ENCODE measurements at places on chromosomes 1 and 21.

DNA sequence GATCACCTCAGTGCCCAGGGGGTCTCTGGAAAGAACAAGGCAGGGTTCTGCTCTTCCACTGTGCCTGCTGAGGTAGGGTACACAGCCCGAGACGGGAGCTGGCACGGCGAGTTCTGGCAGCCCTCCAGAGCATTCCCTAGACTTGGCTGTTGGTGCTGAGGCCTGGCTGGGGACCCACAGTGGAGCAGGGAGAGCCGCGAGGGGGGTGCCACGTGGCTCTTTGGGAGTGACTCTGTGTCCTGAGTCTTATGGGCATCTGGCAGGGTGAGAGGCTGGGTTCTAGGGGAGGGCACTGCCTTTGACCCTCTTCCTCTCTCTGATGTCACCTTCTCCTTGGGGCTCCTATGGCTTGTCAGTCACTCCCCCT is 336.4 kb downstream of the CAMTA1 start:
- no peak for DNase-seq

DNA sequence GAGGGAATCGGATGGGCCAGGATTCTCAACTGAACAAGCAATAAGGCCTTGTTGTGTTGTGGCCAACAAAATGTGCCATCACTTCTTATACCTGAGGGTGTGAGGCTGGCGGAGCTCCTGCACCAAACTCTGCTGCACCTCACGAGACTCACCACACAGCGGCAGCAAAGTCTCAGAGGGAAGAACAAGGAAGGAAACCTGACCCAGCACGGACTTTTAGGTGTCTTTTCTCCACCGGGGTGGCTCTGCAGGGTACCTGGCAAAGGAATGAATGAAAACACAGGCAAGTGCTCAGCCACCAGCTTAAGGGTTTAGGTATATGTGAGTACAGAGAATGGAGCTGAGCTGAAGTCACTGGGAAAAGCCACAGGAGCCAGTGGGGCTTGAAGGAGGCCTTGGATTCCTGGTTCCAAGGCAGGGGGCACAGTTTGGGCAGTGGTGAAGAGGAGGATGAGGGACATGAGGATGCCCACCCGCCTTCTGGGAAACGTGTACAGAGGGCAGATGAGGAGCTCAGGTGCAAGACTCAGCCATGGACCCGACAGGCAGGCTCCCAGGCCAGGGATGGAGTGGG is 31.1 kb upstream of the HSD3B1 start:
- DNase-seq = peak; percentile 15

GRCh38 chr1:157288996-157289395 is 150.8 kb upstream of the ETV3 start:
- no peak for DNase-seq

DNA sequence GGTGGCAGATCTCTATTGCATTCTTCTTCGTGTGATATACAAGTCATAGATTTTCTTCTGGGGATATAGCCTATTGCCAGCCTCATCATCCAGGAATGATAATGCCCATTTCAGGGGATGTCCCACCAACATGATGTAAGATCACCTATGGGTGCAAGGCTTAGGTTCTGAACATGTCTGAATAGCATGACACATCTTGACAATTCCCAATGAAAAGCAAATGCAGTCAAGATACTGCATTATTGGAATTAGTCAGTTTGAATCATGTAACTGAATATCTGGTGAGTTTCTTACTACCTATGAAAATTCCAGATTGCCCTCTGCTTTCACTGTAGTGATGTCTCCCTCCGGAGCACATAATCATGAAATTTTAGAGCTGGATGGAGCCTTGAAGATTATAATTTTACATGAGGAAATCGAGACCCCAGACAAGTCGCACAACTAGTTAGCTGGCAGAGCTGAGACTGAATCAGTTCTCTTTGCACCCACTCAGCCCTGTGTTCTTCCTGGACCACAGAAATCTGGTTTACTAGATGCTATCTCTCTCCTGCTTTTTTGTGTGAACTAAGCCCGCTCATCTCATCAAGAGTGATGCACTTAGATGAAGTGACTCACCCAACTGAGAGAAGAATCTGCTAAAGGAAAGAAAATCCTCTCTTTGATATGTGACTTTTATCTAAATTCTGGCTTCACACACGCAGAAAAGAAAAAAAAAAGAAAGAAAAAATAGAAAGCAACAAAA is 65.0 kb downstream of the WDR64 start:
- no peak for DNase-seq

- DNase-seq = no peak
Measured at GRCh38 chr1:9710037-9710436, 58.5 kb downstream of the PIK3CD start.

DNA sequence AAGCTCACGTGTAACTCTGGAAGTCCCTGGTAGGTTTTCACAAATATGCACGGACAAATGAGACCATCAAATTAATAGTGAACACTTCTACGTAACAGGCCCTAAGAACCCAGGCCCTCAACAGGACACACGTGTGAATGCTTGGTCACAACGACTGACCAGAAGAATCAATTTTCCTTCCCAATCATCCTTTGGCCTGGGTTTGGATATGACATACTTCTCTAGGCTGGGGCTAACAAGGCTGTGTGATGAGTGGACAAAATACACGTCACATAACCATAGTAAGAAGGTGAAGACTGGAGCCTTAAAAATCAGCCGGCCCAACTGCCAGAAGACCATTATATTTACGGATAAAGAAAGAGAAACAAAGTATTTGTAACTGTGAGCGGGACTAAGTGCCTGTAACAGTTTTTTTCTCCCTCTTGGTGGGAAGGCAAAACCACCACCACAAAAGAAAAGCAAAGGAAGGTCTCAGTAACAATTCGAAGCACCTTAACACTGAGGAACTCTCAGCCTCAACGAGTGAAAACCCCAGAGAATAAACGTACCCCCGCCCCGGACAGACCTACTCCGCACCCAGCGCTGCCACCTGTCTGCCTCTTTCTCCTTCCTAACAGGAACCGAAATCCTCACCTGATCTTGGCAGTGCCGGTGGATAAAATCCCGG is 450 bp downstream of the SDE2 start:
- peak; percentile 38 for DNase-seq

DNA sequence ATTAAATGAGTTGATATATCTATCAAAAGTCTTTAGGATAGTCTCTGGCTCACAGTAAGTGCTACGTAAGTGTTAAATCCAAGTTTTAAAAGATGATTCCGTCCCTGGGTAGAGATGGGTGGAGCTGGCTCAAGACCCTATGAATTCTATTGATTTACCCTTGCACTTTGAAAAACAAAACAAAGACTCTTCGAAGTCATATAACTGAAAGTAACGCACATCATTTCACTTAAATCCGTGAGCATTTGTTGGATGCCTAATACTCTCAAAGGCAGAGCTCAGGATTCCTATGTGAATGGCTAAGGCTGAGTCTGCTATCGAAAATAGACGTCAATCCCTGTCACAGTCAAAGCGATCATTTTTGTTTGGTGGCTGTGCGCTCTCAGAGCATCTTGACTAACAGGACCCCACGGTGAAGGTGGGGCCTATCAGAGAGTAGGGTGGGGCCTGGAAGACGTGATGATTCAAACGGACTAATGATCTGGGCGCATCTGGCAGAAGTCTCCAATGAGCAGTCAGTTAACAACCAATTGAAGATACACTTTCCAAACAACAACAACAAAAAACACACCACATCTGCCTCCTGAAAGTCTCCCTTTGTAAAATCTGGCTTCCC is 1.2 kb upstream of the NUCKS1 start:
- DNase-seq = no peak

GRCh38 chr1:221775206-221775605 is 33.3 kb upstream of the DUSP10 start:
- DNase-seq = no peak

DNA sequence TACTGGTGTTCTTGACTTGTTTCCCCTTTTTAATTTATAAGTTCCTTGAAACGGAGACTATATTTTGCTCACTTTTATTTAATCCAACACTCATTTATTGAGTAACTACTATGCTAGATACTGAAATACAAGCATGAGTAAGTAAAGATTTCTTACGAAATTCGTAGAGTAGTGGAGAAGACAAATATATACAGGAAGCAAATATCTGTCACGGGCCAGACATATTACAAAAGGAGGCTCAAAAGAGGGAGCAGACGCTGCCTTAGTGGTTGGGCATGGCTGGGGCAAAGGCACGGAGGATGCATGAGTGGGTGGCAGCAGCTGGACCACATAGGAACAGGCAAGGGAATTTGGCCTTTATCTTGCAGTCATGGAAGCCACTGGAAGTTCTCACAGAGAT is 6.8 kb downstream of the NCF2 start:
- DNase-seq = no peak

- DNase-seq = no peak
Measured at GRCh38 chr1:46479744-46480350, 9.8 kb upstream of the DMBX1 start.

- DNase-seq = peak; percentile 79
Measured at GRCh38 chr1:161071886-161072371, 2.2 kb upstream of the ARHGAP30 start.

Data from AG08395 (cell line).